Activated CD4-positive, alpha-beta T cell treated with anti-CD3 and anti-CD28 coated beads, Interleukin-2, amount 10 ng/mL, durations not matched to agents 24 days and 14 days (primary cell): ENCODE measurements at places on chromosomes 1 and 21. TPM values are rescaled to one million over a fixed set of nuclear protein-coding genes. Genes with fewer than 3 reads are reported as not detected.

Gene AKNAD1
- total RNA-seq = not detected in 2 replicates

Gene GBP4
- total RNA-seq = 29.5 and 33.5 TPM in 2 replicates

Gene CATSPERE
- total RNA-seq = 0.14 TPM in 1 of 2 replicates, not detected in the other

Gene TRIM17
- total RNA-seq = 1.7 and 2.8 TPM in 2 replicates

Gene TDRD5
- total RNA-seq = not detected in 2 replicates

Gene FCER1G
- total RNA-seq = 0.63 TPM in 1 of 2 replicates, not detected in the other

Gene SYT2
- total RNA-seq = not detected in 2 replicates

Gene GBP6
- 0.40 and 0.50 TPM in 2 replicates for total RNA-seq

Gene IFNLR1
- 5.3 and 5.6 TPM in 2 replicates for total RNA-seq

Gene DYNLT5
- not detected in 2 replicates for total RNA-seq
